Activated T-helper 1 cell treated with anti-CD3 and anti-CD28 coated beads, Interleukin-12 subunit alpha, Interleukin-12 subunit beta, Interleukin-2, Interleukin-4 antibody, amounts not matched to agents 30 ng/mL and 10 ng/mL and 1 ng/mL, durations not matched to agents 14 hours and 24 hours and 36 hours (primary cell): ENCODE measurements at places on chromosomes 4 and X.

GRCh38 chr4:182968917-182969650 is 51.9 kb upstream of the DCTD start:
- no peak overlapping the region for H3K27ac ChIP-seq
- peaks cover 20% of the 10 kb centered on the region for H3K27me3 ChIP-seq
- H3K4me1 ChIP-seq: no peaks in the 10 kb centered on the region
- no peak for DNase-seq
- no peaks in the 10 kb centered on the region for H3K36me3 ChIP-seq

- peaks cover 17% of the 10 kb centered on the region for H3K4me1 ChIP-seq
- H3K27ac ChIP-seq: no peak overlapping the region
- H3K27me3 ChIP-seq: no peaks in the 10 kb centered on the region
- H3K36me3 ChIP-seq: peaks cover 14% of the 10 kb centered on the region
Observed at GRCh38 chrX:153725039-153725831, 579 bp downstream of the ABCD1 start.

GRCh38 chrX:51440365-51440764 is 56.0 kb downstream of the NUDT11 start:
- no peak overlapping the region for H3K4me3 ChIP-seq
- DNase-seq: no peak
- no peaks in the 10 kb centered on the region for H3K4me1 ChIP-seq
- H3K27ac ChIP-seq: no peak overlapping the region

GRCh38 chrX:149145845-149146285 is 359.2 kb downstream of the IDS start:
- no peaks in the 10 kb centered on the region for H3K27me3 ChIP-seq
- no peaks in the 10 kb centered on the region for H3K4me1 ChIP-seq

DNA sequence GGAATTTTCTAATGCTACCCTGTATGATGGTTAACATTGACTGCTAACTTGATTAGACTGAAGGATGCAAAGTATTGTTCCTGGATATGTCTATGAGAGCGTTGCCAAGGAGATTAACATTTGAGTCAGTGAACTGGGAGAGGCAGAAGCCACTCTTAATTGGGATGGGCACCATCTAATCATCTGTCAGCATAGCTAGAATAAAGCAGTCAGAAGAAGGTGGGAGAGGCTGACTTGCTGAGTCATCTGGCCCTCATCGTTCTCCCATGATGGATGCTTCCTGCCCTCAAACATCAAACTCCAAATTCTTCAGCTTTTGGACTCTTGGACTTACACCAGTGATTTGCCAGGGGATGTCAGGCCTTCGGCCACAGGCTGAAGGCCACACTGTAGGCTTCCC is 878.5 kb downstream of the PCDH7 start:
- H3K36me3 ChIP-seq: no peaks in the 10 kb centered on the region
- H3K4me3 ChIP-seq: no peak overlapping the region
- DNase-seq: no peak
- H3K27me3 ChIP-seq: no peaks in the 10 kb centered on the region

DNA sequence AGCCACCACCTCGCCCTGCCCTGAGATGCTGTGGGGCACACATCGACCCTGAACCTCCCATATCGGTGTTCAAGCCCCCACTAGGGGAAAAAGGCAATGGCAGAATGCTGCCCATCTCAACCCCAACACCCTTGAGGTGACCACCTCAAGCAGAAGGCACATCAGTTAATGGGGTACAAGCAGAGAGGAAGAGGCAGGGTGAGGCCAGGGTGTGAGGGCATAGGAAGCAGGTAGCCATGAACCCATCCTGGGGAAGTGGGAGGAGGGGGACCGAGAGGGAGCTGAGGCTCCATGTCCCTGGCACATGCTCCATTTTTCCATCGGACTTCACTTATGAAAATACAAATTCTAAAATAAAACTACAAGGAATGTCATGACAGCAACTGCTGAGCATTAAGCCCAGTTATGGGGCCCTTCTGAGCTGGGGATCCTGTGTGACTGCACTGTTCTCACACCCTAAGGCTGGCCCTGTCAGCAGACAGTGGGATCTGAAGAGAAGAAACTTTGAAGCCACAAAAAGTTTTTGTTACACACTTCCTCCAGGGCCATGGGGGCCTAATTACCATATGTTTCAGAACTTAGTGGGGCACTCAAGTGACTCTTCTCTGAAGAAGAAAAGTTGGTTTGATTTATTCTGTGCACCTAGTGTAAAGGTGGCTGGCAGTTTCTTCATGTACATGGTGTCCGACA is 68.2 kb upstream of the FAM241A start:
- H3K27ac ChIP-seq: no peak overlapping the region
- no peaks in the 10 kb centered on the region for H3K36me3 ChIP-seq

- no peak for DNase-seq
- H3K27me3 ChIP-seq: no peaks in the 10 kb centered on the region
- peaks cover 6% of the 10 kb centered on the region for H3K4me1 ChIP-seq
- H3K4me3 ChIP-seq: no peak overlapping the region
Observed at GRCh38 chrX:17552044-17552650, 177.1 kb downstream of the NHS start.

DNA sequence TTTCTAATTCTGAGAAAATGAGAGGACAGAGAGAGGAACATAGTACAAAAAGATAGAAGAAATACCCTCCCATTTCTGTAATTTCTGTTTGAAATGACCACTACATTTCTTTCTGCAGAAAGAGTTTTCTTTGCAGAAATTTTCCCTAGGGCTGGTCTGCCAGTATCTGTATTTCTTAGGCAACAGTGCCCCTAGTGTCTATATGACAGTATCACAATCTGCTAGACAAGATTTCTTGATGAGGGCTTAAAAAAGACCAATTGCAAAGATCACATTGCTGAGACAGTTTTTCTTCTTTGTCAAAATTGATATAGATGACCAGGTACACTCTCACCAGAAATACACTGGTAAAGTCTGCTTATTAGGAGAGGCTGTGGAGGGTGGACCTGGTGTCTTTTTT is 81.0 kb upstream of the ZDHHC15 start:
- no peaks in the 10 kb centered on the region for H3K36me3 ChIP-seq
- no peak for DNase-seq
- H3K4me3 ChIP-seq: no peak overlapping the region
- no peaks in the 10 kb centered on the region for H3K4me1 ChIP-seq
- H3K27ac ChIP-seq: no peak overlapping the region
